ENCODE measurements at places on chromosomes 7 and 10.

GRCh38 chr7:116521046-116521664 lies 3.7 kb upstream of the CAV1 start:
- DNase-seq: peak; percentile 45

DNA sequence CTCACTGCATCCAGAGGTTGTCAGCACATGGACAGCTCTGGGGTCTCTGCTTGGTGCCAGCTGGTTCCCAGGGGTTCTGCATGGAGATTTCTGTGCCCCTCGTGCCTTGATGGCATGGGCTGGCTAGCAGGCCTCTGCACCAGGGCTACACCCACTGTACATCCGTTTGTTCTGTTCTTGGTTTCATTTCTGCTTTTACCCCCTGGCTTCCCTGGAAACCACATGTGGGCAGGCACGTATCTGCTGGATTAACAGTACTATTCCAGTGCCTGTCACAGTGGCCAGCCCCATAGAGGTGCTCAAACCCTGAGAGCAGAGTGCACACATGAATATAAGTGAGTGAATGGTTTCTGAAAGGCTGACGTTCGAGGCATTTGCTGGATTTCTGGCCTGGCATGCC lies 207.2 kb upstream of the GPR26 start:
- DNase-seq: no peak

DNA sequence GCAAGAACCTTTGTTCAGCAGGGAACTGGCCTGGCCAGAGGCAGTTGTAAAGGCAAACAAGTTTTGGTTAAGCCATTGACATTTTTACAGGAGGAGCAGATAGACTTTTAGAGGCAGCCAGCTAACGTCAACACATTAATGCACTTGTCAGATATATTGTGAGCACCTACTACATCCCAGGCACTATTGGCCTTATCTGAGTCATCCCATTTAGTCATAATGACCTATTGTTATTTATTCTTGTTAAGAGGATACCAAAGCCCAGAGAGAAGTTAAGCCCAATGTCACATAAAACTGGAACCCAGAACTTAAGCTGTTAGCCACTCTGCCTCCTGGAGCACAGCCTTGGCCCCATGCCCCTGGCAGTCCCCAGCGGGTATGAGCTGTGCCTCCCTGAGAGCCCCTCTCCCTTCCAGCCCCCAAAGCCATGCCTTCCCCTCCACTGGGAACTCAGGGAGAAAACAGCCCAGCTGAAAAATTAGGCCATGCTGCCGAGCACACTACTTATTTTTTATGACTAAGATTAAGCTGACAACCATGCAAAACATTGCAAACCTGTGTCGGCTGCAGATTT lies 32.7 kb upstream of the TRIM8 start:
- peak; percentile 41 for DNase-seq

GRCh38 chr7:22356010-22356691 lies 803 bp downstream of the RAPGEF5 start:
- DNase-seq: no peak

- DNase-seq: peak; percentile 13
Measured at GRCh38 chr10:101292194-101293006, 61.6 kb upstream of the BTRC start.

- DNase-seq: no peak
Measured at GRCh38 chr10:34641913-34642558, 173.1 kb downstream of the PARD3 start.

GRCh38 chr7:131327049-131327625 lies 539 bp upstream of the MKLN1 start:
- DNase-seq: peak; percentile 75

- DNase-seq: no peak
Measured at GRCh38 chr7:121871188-121871587, 1.8 kb upstream of the PTPRZ1 start.

DNA sequence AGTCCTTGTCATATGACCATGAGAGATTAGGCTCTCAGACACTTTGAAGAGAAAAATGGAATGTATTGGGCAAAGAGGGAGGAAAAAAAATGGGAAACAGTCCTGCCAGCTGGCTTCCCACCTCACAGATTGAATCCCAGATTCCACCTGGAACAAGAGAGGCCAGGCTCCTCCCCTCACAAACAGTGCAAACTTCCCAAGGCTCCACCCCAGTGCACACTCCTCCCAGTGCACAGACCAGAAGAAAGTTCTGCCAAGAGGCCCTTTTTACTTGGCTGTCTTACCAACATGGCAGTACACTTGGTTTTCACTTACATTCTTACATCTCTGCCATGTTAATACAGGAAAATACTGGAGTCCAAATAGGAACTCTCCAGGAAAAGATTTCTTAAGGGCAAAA lies 202.3 kb downstream of the AHR start:
- DNase-seq: no peak

GRCh38 chr7:157554393-157555238 lies 217.8 kb downstream of the DNAJB6 start:
- no peak for DNase-seq

GRCh38 chr10:93673791-93674190 lies 28.6 kb downstream of the FRA10AC1 start:
- DNase-seq: no peak
